ENCODE measurements at places on chromosomes 4 and X.

DNA sequence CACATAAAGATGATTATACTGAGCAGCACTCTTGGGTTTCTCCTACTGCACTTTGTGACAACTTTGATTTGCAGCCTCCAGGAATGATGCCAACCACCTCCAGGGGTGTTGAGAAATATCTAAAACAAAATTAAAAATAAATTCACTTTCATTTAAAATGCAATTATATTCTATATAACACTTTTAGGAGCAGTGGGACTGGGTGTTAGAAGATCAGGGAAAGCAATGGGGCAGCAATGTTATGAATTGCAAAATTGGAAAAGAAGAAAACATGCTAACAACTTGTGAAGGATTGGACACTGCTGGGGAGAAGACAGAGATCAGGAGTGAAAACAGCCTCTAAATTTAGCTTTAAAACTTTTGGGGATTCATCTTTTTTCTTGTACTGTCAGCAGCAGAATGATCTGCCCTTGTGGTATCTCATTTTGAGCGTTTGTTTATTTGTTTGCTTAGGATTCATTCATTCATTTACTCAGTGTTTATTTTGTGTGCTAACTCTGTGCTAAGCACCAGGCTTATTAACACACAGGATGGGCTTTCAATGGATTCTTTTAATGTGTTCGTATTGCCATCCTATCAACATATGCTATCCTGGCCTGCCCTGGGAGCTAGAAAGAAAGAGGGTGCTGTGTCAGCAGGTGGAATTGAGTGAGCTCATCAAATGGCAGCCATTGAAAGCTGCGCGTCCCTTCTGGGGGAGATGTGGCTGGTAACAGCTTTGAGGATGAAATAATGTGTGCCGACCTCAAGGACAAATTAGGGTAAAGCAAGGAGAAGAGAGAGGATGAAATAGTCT is 96.5 kb downstream of the FRMPD4 start:
- no peak for DNase-seq

- peak; percentile 97 for DNase-seq
Observed at GRCh38 chr4:37685823-37686372, 278 bp downstream of the RELL1 start.

DNA sequence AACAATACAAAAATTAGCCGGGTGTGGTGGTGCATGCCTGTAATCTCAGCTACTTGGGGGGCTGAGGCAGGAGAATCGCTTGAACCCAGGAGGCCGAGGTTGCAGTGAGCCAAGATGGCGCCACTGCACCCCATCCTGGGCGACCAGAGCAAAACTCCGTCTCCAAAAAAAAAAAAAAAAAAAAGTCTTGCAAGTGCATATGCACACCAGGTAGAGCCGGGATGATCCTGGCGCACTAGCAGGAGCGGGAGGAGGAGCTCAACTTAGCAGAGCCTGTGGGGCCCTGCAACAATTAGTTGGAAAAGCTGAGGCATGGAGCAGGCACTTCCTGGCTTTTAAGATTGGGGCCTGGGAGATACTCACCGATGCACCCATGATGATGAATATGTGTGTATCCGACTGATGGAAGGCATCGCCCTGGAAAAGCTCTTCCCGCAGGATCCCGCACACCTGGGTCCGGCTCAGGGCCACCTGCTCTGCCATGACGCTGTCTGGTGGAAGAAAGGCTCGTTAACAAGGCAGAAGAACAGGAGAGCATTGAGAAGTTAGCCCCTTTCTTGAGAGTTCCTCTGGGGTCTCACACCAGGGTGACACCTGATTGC is 872 bp downstream of the G6PD start:
- DNase-seq, result no peak

DNA sequence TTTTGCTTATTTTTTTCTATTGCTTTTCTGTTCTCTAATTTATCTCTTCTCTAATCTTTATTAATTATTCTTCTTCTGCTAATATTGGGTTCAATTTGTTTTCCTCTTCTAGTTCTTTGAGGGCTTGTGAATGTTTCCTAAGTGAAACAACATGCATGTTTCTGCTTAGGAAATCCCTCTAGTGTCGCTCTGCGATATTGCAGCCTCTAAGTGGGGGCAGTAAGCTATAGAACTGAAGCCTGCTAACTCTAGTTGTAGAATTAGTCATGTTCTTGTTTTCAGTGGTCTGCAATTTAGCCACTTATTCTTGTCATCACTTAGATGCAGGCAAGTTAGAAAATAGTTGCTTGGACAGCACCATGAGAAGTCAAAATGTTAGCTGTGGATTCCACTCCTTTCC is 222.6 kb downstream of the SPIN4 start:
- no peak for DNase-seq

GRCh38 chrX:140177821-140178220 is 212.5 kb upstream of the CXorf66 start:
- DNase-seq, result no peak

DNA sequence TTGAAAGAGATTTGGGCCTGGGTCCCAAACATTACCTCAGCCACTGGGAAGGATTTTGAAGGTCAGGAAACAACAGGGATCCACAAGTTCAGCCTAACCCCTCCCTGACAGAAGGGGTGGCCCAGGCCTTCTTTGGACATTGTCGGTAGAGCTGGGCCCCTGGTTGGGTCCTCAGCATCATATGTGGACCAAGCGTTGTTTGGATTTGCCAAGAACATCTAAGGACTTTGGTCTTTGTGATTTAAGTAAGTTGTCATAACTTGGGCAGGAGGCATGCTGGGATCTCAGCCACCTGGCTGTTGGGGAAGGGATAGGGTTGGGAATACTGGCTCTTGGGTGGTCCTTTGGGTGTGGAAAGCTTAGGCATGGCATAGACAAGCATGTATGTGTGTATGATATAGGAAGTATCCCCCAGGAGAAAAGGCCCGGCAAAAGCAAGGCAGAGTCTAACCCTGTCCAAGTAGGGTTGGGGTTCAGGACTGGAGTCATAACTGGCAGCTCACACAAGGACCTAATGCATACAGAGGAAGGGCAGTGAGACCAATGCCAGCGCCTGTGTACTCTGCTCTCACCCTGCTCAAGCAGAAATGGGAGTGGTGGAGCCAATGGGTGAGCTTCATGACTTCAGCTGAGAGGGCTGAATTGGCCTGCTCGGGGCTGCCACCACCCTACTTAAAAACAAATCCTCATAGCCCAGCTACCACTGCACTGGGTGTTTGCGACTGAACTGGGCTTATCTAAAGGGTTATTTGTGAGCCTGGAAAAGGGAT is 102.8 kb downstream of the RTL5 start:
- no peak for DNase-seq

DNA sequence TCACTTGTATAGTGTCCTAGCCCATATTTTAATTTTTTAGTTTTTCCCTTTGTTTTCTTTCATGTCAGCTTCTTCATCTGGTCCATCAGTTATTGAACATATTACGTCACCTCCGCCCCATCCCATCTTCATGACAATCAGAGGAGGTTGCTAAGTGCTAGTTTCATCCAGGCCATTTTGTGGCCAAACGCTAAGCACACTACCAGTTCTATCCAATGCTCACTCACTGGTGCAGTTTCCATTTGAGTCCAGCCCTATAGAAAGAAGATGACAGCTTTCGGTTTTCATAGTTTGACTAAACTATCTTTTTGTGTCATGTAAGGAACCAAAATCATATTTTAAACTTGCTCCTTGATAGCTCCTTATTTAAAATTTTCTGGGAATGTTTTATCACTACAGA is 304.2 kb downstream of the TENM3 start:
- DNase-seq, result no peak

- no peak for DNase-seq
Observed at GRCh38 chr4:752196-752861, 46.7 kb downstream of the PCGF3 start.
